Activated naive CD4-positive, alpha-beta T cell treated with anti-CD3 and anti-CD28 coated beads, Interleukin-2, amount 10 ng/mL, durations not matched to agents 5 hours and 36 hours (primary cell): ENCODE measurements at places on chromosomes 7 and 10. TPM values are rescaled to one million over a fixed set of nuclear protein-coding genes. Genes with fewer than 3 reads are reported as not detected.

Gene TMEM236
- 0.05 TPM for total RNA-seq

Gene DENND2A
- not detected for total RNA-seq

Gene UBE2D4
- 7.0 TPM for total RNA-seq

Gene GPR15LG
- not detected for total RNA-seq

Gene GBX1
- total RNA-seq, result not detected

Gene TRIL
- not detected for total RNA-seq
